Stimulated activated CD4-positive, alpha-beta T cell treated with anti-CD3 and anti-CD28 coated beads, Interleukin-15, amount 100 ng/mL, for 48 hours (primary cell): ENCODE measurements at places on chromosomes 2 and 18.

GRCh38 chr2:136751406-136751805, 13.9 kb upstream of the THSD7B start:
- DNase-seq, result no peak

DNA sequence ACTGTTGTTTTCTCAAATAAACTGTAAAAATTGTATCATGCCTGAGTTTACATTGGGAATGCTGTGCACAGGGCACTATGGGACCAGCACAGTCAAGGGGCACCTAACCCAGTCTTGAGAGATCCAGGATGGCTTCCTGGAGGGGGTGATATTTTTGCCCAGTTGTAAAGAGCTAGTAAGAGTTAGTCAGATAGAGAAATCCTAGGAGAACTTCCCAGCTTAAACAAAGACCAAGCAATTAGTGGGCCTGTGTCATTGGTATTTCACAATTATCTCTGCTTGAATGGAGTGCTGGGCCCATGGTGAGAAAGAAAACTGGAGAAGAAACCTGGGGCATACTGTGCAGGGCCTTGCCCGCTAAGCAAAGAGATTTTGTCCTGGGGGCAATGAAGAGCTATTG, 12.2 kb downstream of the XDH start:
- no peak for DNase-seq

DNA sequence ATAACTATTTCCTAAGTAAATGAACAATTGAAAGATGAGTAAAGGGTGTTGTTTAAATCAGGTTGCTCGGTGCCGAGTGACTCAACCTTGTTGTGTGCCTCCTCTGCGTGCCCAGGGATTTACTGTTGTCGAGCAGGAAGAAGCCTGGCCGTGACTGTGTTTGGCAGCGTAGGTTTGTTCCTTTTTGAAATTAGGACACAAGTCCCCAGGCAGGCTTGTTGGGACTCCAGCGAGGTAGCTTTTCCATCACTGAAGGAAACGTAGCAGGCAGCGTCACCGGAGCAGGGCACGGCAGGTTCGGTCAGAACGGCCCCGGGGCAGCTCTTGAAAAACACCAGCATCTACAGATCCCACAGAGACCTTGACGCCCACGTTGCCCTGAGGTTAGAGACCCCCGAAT, 48.6 kb downstream of the TMEM18 start:
- DNase-seq, result no peak

DNA sequence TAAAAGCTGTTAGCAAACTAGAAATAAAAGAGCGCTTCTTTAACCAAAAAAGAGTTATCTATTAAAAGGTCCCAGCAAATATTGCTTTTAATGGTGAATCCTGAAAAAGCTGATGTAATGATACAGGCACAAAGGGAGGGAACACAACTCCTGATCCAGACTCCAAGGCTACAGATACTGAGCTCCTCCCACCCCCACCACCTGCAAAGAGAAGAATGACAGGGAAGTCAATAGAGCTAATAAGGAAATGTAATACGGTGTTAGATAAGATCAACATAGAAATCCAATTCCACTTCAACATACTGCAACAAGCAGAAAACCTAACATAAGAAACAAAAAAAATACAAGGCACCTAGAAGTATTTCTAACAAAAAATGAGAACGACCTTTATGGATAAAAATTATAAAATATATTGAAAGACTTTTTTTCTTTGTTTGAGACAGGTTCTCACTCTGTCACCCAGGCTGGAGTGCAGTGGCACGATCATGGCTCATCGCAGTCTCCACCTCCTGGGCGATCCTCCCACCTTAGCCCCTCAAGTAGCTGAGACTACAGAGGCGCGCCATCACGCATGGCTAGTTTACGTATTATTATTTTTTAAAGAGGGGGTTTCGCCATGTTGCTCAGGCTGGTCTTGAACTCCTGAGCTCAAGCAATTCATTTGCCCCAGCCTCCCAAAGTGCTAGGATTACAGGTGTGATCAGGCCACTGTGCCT, 192.2 kb downstream of the HDAC4 start:
- DNase-seq, result no peak

DNA sequence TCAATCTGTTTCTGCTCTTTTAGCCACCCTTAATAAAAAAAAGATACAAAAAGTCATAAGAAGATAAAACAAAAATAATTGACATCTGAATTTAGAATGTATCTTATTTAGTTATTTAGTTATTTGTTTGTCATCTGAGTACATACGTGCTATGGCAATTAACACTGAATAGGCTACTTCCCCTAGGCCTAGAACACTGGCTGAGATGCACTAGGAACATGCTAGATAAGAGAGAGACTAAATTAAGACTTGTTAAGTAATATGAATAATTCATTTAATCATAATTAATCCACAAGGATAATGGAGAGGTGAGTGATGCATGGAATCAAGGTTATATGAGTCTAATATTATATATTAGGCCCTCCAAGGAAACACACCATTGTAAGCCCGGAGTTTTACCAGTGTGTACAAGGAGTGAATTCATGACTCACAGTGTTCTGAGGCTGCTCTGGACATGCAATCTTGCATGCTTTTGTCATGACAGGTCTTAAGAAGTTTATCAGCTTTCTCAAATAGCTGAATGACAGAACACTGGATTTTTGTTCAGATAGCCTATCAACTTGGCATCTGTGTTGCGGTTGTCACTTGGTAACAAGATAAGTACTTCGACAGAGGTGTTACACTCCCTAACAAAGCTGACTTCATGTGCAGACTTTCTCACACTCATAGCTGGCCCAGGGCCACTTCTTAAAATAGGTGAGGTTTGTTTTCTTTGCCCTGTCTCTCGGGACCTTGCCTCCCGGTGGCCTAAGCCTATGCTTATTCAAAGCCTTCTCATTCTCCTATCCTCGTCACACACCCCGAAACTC, 5.0 kb upstream of the SERPINB2 start:
- no peak for DNase-seq

GRCh38 chr2:127428057-127428814, 10.0 kb downstream of the PROC start:
- no peak for DNase-seq

- no peak for DNase-seq
These were observed 131.1 kb downstream of the LRRTM4 start for GRCh38 chr2:77391119-77391518.

- DNase-seq, result peak; percentile 26
These were observed 50.6 kb downstream of the RAPH1 start for GRCh38 chr2:203484266-203485112.

- no peak for DNase-seq
These were observed 23.3 kb downstream of the TTC32 start for GRCh38 chr2:19878268-19879046.

- DNase-seq, result no peak
These were observed 884 bp upstream of the RAPH1 start for GRCh38 chr2:203535784-203536585.

- no peak for DNase-seq
These were observed 869.2 kb downstream of the BCL11A start for GRCh38 chr2:59684116-59684770.

DNA sequence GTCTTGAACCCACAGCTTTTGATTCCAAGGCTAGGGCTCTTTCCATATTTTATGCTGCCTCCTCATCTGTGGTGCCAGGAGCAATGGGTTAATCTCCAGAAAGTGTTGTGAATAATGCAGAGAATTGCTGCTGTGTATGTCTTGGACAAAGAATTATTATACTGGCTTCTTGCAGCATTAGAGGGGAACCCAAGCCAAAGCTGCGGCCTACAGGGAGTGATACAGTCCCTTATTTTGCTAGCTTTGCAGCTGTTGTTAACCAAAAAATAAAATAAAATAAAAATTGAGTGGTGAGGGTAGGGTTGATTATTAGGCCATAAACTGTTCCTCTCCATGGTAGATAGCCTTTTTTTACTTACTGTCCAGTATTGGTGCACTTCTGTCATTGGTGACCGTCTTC, 16.7 kb downstream of the WIPF1 start:
- DNase-seq, result no peak

- DNase-seq, result no peak
These were observed 143.4 kb downstream of the NR4A2 start for GRCh38 chr2:156189143-156189542.

DNA sequence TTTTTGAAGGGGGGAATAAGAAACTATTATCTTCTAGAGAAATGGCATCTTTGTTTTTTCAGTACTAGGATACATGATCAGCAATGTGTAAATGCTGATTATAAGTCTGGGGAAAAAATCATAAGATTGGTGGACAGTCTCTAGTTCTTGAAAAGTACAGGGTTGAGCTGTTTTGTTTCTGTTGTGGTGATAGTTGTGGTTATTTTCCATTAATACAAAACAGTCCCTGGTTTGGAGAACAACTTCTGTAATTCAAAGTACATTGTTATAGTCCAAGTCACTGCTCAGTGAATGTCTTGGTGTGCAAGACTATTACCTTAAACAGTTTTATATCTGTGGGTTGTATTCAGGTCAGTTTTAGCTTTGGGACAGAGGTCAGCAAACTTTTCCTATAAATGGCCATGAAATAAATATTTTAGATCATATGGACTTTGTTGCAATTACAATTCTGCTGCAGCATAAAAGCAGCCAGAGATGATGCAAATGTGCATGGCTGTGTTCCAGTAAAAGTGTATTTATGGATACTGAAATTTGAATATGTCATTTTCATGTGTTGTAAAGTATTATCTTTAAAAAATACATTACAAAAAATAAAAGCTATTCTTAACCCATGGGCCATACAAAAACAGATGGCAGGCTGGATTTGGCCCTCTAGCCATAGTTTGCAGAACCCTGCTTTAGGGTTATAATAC, 111.0 kb downstream of the CERS6 start:
- no peak for DNase-seq

DNA sequence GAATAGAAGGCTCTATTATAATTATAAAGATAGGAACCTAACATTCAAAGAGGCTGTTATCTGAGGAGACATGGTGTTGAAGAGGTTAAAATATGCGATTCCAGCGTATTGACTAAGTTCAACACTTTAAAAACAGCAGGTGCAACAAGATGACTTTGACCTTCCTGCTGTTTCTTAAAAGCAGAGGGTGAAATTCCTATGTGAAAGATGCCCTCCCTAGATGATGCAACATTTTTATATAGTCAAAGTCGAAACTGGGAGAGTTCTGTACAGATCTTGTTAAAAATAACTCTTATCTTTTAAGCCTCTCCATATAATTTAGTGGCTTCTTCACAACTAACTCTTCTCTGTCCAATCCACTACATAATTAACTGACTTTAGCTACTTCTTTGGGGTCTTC, 4.4 kb upstream of the ACKR3 start:
- DNase-seq, result no peak

- DNase-seq, result no peak
These were observed 3.9 kb upstream of the HRH4 start for GRCh38 chr18:24456549-24456948.

DNA sequence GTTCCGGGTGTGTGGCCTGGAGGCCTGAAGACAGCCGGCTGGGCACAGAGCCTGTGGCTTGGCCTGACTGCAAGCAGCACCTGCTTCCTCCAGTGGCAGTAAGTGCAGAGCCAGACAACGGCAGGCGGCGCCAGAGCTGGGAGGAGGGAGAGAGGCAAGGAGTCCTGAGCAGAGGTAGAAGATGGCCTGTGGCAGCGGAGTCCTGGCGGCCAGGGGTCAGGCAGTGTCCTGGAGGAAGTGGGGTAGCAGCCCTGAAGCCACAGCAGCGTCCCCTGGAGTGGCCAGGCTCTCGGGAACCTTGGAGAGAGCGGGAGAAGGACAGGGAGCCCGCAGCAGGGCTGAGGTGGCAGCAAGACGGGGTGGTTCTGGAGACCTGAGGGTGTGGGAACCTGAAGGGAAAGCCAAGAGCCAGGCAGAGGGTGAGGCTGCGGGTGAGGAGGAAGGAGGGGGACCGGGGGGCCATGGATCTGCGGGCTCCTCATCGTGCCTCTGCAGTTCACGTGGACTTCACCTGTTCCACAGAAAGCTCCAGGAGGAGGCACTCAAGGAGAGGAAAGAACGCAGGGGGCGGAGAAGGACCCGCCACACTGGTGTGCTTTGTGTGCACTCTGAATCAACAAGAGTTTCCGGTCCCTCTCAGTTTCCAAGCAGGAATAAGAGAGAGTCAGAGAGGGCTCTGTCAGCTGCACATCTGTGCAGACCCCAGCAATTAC, 85.9 kb downstream of the USP40 start:
- DNase-seq, result no peak

DNA sequence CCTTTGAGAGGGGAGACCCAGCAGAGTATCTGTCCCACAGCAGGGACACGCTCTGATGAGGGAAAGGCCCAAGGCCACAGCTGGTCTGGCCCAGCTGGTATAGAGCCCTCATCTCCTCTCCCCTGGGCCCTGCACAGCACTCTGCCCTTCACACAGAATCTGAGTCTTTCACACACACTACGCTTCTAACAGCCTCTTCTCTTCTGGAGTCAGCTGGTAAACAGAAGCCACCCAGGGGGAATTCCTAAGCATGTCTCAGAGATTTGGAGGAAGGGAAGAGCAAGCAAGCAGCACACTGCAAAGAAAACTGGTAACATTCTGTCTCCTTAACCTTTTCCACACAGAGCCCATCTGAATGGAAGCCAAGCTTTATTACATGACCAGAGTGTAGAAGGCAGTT, 121.1 kb upstream of the ACAA2 start:
- DNase-seq, result no peak

DNA sequence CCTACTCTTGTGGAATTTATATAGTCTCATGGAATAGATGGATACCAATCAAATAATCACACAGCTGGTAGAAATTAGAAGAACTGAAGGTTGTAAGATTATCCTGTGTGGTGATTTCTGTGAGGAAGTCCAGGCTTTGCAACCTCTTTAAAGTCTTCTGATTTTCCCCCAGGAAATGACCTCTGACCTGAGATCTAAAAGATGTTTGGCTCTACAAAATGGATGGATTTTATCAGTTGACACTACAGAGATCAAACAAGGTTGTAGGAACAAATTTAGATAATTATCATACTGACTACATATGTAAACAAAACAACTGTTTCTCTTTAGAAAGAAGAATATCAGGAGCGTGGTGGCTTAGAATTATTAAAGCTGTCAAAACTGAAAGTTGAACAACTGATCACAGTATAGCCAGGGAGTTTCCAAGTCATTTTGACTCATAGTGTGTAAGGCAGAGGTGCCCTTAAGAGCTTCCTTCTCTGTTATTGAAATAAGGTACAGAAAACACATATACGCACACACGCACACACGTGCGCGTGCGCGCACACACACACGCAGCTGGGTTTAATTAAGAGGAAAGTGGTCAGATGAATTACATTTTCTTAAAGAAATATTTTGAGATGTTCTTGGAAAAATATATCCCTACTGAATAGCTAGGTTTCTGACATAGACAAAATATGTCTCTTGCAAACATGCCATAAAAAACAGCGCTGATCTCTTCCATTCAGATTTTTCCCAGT, 35.5 kb upstream of the PELI1 start:
- DNase-seq, result no peak

GRCh38 chr18:66708646-66709045, 104.8 kb upstream of the CDH19 start:
- DNase-seq, result no peak

DNA sequence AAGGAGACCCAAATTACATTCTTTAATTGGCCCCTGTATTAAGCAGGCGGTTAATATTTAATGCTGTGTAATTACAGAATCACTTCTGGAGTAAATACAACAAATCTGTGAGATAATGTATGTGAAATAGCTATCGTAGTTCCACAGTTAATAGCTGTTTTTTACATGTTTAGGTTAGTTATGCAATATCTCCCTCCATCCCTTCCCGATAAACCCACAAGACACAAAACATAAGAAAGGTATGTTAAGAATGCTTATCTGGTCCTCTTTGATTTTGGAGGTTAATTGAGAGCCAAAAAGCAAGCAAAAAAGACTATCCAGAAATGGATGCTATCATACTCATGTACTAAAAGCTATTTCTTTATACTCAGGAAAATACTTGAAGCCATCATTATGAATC, 49.1 kb downstream of the ZNF638 start:
- DNase-seq, result no peak
